T47D (cell line): ENCODE measurements at places on chromosomes 3 and 15.

DNA sequence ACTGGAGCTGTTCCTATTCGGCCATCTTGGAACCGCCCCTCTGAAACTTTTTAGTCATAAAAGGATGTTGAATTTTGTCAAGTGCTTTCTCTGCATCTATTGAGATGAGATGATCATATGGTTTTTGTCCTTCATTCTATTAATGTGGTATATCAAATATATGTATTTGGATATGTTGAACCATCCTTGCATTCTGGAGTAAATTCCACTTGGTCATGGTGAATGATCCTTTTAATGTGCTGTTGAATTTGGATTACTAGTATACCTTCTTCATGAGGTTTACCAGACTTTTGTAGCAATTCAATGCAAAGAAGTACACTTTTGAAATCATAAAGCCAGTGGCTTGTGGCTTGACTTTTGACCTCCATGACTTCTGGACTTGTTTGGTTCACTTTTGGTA, 33.4 kb upstream of the XRN1 start:
- no peak for DNase-seq

DNA sequence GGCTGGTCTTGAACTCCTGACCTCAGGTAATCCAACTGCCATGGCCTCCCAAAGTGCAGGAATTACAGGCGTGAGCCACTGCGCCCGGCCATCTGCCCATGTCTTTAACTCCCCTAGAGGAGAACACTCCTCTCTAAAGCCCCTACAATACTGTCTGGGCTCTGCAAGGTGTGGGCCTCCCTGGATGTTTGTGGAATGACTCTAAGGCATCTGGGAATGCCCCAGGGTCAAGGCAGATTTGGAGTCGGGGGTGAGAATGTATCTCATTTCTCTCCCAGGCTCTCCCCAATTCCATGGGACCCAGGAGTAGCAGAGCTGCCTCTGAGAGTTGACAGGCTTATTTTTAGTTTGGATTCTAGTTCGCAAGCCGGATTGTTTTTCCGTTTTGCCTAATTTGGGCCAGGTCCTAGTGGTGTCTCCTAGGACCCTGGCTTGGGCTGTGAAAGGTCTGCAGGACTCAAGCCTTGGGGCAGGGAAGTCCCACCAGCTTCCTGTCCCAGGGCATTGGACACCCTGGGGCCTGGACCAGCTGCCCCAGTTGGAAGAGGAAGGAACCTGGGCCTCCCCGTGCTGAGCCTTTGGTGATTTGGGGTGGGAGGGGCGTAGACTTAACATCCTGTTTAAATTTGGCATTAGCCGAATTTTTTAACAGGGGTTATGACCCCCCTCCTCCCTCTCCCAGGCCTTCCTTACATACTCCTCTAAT, 53.5 kb downstream of the MAGEF1 start:
- no peak for DNase-seq

DNA sequence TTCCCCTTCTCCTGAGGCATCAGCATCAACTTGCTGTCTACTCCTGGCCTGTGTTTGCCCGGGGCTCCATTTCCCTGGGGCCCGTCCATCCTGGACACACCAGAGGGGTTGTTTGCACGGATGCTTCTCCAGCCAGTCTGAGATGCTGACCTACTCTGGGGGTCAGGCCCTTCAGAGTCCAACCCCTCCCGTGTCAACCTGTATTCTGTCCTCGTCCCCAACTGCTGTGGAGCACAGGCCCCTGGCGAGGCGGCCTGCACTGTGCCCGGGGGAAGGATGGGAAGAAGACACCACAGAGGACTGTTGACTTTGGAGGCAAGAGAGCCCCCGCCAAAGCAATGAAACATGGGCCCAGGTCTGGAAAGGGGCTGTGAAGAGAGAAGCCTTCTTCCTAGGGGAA, 25.8 kb downstream of the ALS2CL start:
- no peak for DNase-seq

- no peak for DNase-seq
These were observed 59.2 kb upstream of the TRAK1 start for GRCh38 chr3:42031808-42032480.

GRCh38 chr3:189099031-189099471, 72.7 kb upstream of the TPRG1 start:
- DNase-seq: peak; percentile 100

DNA sequence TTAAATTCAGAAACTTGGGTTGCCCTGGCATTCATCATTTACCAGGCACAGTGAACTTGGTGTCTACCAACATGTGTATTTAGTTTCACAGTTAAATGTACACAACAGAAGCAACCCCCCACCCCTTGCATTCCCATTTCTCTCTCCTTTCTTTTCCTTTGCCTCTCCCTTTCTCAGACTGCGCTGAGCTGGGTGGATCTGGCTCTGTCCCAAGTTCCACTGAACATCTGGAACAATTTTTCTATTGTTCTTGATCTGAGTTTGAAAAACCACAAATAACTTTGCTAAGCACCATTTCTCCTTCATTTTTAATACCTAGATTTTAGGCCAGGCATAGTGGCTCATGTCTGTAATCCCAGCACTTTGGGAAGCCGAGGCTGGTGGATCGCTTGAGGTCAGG, 242.2 kb downstream of the ABHD5 start:
- no peak for DNase-seq
